Epithelial cell of esophagus (primary cell): ENCODE measurements at places on chromosomes 12 and 14.
A peak's percentile ranks its signal among the peaks of the same experiment; 100 is the strongest.

DNA sequence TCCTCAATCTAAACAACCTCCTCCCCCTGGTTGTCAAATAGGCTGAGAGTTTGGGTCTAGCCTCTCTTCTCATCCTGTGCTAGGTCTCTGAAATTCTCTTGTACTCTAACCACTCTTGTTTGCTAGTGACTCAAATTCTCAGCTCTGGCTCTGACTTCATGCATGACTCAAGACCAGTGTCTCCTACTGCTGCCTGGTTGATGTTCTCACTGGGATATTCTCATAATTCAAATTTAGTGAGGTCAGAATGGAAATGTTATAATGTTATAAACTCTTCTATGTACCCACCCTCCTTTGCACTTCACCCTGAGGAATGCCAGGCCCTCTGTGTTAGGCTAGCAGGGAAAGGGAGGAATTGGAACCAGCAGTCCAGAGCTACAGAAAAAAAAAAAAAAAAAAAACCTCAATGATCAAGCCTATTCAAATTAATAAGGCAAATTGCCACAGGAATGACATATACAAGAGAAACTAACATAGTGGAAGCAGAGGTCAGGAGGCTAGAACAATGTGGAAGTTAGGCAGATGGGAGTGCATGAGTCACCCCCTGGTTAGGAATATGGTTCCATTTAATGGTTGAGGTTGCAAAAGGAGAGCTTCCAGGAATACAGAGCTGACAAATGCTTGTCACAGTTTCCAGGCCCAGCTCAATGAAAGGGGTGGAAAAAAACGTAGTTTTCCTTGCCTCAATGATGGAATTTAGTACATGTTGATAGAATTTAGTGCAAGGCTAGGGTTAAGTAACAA is 459.5 kb downstream of the RMST start:
- peak; percentile 29 for DNase-seq

- peak; percentile 46 for DNase-seq
These were observed 35.3 kb downstream of the MSRB3 start for GRCh38 chr12:65313719-65314317.

- DNase-seq, result no peak
These were observed 91.1 kb upstream of the WSCD2 start for GRCh38 chr12:108037960-108038359.

GRCh38 chr12:31585271-31585670 is 5.7 kb downstream of the DENND5B start:
- DNase-seq, result no peak

- DNase-seq, result peak; percentile 76
These were observed 263.1 kb upstream of the CRY1 start for GRCh38 chr12:107356266-107356936.

DNA sequence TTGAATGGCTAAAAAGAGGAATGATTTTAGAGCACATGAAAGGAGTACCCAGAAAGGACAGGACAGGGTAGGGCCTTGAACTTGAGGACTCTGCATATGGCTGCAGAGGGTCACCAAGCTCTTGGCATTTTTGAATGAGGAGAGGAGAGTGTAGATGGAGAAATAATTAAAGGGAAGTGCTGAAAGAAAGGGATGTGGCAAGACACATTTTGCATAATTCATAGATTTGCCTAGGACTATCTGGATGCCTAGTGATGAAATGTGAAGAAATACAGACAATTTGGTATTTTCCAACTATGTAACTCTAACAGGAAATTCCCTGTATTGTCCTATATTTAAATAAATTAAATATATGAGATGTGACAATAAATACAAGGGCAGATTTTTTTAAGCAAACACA is 27.5 kb upstream of the MDM1 start:
- DNase-seq, result peak; percentile 56
